ENCODE measurements at places on chromosomes 3 and 15.

DNA sequence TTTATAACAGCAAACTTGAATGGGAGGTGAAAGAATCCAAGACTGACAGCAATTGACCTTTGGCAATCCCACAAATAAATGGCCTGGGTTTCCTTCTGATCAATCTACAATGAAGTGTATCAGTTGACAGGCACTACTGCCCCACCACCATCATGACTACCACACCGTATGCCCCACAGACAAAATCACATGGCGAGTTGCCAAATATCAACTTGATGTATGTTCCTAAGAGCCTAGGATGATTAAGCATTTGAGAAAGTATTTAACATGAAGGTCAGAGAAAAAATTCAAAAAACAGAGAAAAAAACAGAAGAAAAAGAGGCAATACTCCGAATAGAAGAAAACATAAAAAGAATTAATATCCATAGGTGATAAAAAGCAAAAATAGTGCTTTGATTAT lies 215.9 kb upstream of the STAC start:
- DNase-seq = no peak

DNA sequence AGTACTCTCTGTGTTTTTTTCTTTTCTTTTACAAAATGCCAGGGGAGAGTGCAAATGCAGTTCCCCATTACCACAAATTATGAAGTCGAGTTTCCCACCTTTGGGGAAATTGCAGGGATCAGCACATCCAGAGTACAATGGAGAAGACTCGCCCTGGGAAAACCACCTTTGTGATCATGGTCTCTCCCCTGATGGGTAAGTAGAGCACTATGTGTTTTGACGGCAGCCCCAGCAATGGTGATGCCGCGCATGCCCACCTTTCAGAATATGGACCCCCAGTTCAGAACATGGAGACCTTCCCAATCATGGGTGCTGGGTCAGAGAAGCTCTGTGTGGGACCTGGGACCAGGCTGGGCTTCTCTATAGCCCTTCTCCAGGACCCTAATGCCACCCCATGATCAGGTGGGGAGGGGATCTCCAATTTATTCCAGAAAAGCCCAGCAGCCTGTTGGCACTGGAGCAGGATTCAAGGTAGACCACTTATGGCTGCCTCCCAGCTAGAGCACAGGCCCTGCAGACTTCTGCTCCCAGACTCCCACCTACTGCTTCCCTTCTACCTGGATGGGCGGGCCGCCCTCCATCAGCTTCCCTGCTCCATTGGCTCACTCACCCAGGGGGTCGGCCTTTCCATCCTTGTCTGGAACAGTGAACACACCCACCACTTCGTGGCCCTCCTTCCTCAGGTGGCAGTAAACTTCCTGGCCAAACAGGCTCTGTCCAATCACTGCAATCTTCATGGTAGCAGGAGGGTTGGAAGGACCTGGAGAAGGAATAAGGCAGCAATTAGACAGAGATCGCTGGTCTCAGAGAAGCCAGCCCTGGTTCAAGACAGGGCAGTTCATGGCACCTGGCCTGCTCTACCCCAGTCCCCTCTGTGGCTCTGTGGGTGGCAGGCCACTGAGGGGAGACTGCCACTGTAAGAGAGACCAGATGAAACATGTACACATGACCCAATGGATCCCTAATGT lies 19.9 kb downstream of the ALDH1L1 start:
- DNase-seq = no peak

DNA sequence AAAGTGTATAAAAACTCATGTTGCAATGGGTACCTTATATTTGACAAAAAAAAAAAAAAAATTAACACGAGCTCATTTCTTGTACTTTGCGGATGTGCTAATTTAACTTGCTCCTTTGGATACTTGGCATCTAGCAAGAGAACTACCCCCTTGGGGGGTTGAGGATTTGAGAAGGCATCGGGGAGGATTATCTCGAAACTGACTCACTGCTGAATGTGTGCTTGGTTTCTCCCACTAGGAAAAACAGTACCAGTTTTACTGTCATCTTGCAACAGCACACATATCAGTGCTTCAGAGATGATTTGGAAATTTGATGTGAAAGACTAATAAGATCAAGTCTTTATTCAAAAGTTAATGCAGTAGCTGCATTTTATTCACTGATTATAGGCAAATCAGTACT lies 891 bp downstream of the EXOG start:
- peak; percentile 54 for DNase-seq

DNA sequence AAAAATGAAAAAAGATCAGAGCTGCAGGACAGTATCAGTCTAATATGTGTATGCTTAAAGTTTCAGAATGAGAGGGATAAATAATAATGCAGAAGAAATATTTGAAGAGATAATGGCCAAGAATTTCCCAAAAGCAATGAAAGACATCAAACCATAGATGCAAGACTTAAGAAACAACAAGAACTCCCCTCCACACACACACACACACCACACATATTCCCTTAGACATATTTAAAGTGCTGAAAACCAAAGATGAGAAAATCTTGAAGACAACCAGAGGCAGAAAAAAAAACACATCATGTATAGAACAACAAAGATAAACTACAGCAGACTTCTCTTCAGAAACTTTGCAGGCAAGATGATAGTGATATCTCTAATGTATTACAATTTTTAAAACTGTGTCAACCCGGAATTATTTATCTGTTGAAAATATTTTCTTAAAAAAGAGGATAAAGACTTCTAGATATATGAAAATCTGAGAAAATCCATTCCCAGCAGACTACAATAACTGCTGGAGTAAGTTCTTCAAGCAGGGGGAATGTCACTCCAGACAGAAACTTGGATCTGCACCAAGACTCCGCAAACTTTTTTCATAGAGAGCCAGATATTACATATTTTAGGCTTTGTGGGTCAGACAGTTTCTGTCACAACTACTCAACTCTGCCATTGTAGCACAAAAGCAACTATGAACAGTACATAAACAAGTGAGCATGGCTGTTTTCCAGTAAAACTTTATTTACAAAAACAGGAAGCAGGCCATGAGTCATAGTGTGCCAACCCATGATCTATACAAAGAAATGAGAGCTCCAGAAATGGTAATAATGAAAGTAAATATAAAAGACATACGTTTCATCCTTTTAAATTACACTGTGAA lies 223.4 kb upstream of the CGNL1 start:
- peak; percentile 86 for DNase-seq

DNA sequence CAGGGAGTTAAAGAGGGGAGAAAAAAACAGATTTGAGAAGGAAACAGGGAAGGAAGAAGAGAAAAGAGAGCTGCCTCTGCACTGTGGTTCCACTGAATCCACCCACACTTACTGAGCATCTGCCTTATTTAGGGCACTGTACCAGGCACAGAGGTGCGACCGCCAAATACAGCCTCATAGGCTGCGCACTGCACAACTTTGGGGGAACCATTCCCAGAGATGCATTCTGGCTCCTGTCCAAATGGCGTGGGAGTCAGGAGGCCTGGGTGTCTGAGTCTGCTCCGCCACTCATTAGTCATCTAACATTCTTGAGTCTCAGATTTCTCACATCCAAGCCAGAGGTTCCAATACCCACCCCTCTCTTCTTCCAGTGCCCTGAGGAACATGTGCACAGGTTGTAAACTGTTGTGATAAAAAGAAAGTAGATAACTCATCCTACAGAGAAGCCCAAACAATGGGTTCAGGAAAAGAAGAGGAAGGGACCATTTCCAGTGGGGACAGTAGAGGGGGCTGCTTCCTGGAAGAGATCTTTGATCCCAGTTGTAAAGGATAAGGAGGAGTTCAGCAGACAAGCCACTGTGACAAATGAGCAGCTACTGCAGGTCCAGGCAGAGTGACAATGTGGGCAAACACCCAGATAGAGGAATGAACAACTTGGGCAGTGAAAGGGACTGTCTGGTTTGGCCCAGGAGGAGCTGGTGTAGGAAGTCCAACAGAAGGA lies 254.6 kb downstream of the UACA start:
- DNase-seq = peak; percentile 96

GRCh38 chr15:80060356-80061006 lies 1.0 kb downstream of the ZFAND6 start:
- DNase-seq = peak; percentile 67

GRCh38 chr3:189710620-189711402 lies 79.6 kb downstream of the TP63 start:
- DNase-seq = peak; percentile 98

DNA sequence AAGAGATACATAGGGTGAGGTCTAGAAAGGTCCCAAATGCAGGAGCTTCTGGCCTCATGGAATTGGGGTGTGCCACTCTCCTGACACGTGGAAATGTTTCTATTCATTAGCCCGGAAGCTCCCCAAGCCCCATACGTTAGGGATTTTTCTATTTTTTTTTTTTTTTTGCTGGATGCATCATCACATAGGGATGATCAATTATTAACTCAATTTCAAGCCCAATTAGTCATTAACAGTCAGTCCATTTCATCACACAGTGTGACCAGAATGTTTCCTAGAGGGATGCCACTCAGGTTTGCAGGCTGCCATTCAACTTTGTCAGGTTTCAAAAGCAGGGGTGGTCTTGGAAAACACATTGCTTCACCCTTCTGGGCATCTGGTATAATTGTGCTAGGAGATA lies 40.7 kb upstream of the MKRN3 start:
- no peak for DNase-seq

DNA sequence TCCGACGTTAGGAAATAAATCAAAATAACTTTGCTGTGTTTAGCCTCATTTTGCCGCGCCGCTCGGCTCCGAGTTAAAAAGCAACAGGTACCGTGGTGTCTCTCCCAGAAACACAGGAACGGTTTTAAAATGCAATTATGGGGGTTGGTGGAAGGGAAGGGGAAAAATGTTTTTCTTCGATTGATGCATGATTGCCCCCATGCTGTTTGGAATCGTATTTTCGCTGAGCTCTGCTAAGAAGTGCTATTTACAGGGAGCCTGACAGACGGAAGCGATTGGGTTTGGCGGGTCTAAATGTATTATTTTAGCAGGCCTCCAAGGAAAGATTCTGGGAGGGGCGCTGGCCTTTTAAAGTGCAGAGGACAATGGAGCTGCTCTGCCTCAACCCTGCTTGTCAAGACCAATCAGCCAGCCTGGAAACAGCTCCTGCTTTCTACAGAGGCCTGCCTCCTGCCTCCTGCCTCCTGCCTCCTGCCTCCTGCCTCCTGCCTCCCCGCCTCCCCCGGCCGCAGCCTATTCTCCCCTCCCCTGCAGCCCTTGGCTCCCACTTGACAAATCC lies 156.7 kb upstream of the TLE3 start:
- DNase-seq = no peak

DNA sequence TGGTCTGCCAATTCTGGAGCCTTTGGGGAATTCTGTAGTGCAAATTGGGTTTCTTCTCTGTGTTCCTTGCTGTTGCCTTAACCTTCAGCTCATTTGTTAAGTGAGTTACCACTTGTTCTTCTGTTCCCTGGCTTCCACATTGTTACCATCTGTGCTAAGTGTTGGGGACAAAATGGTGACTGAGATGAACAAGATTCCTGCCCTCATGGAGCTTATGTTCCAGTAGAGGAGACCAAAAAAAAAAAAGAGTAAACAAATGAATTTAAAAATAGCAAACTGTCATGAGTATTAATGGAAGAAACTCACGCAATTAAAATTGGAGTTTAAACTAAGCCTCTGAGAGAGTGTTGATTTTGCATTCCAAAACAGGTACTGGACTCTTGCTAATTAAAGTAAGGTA lies 49.4 kb upstream of the ATP2C1 start:
- DNase-seq = no peak

GRCh38 chr15:81256916-81257315 lies 60.2 kb downstream of the IL16 start:
- DNase-seq = peak; percentile 56

DNA sequence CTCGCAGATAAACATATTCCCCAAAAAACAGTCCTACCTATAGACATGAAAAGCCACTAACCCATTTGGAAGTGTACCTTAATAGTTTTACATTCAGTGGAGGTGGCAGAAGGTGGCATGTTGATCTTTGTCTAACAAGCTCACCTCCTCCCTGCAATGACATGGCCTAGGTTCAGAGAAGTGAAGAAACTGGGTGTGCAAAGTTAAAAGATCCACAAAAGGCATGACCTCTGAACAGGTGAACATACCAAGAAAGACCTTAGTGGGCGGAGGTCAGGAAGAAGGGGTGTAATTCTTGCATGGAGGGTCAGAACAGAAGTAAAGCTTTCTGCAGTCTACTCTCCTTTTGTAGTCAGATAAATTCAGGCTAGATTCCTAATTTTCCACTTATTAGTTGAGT lies 822 bp downstream of the MRPL3 start:
- no peak for DNase-seq

GRCh38 chr3:150062492-150062891 lies 91.8 kb upstream of the PFN2 start:
- peak; percentile 76 for DNase-seq

GRCh38 chr15:101481917-101482525 lies 7.5 kb downstream of the PCSK6 start:
- no peak for DNase-seq

- no peak for DNase-seq
Measured at GRCh38 chr3:163708428-163708827, 1369.9 kb downstream of the SI start.

DNA sequence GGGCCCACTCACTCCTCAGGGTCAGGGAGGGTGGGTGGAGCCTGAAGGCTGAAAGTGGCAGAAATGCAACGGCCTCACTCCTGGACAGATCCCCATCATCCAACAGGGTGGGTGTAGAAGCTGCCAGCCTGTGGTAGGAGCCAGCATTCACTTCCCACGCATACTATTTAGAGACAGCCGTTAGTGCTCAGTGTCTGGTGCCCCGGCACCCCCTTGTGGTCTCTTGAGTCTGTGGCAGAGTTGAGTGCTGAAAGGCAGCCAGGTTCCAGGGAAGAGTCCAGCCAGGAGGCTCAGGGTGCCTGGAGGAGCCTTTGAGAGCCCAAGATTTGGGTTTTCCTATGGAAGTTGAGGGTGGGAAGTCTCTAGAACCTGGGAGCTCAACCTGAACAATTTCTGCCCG lies 2.1 kb upstream of the GNAT1 start:
- peak; percentile 78 for DNase-seq

- peak; percentile 76 for DNase-seq
Measured at GRCh38 chr3:72347819-72348319, 500.4 kb downstream of the SHQ1 start.

DNA sequence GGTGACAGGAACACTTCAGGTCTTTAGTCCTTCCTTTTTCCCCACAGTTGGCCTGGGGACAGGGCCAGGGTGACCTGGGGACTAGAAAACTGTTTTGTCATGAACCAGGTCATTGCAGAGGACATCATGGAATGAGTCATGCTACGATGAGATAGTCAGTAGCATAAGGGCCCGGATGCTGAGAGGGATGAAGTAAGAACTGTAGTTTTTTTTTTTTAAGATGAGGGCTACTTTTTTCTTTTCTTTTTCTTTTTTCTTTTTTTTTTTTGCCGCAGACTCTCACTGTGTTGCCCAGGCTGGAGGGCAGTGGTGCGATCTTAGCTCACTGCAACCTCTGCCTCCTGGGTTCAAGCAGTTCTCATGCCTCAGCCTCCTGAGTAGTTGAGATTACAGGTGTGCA lies 8.0 kb downstream of the MAP2K5 start:
- DNase-seq = peak; percentile 54

- no peak for DNase-seq
Measured at GRCh38 chr3:37864904-37865303, 3.2 kb downstream of the CTDSPL start.

DNA sequence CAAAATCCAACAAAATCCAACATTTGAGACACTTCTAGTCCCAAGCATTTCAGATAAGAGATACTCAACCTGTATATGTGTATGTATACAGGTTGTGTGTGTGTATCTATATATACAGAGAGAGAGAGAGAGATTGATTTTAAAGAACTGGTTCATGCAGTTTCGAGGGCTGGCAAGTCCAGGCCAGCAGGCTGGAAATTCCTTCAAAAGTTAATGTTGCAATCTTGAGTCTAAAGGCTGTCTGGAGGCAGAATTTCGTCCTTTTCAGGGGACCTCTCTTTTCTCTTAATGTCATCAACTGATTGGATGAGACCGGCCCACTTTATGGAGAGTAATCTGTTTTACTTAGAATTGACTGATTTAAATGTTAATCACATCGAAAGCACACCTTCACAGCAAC lies 199.6 kb upstream of the IL12A start:
- no peak for DNase-seq

Measured in iris pigment epithelial cell (primary cell).